ENCODE measurements at places on chromosomes 1 and 21.

- no peak for DNase-seq
Measured at GRCh38 chr21:15446223-15446622, 283.6 kb upstream of the USP25 start.

DNA sequence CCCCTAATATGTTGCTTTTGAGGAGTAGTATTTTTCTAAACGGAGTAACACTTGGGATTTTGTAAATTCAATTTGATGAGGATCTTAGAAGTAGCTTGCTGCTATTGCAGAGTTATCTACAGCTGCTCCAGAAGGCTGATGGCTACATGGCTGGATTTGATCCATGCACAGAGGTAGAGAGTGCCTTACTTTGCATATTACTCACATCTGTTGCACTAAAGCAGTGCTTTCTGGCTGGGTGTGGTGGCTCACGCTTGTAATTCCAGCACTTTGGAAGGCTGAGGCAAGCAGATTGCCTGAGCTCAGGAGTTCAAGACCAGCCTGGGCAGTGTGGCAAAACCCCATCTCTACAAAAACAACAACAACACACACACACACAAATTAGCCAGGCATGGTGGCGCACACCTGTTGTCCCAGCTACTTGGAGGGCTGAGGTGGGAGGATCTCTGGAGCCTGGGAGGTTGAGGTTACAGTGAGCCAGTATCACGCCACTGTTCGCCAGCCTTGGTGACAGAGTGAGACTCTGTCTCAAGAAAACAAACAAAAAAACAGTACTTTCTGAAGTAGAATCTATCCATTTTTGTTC, 24.6 kb downstream of the RALGPS2 start:
- no peak for DNase-seq

GRCh38 chr1:14846688-14847087, 248.2 kb downstream of the KAZN start:
- DNase-seq = no peak

DNA sequence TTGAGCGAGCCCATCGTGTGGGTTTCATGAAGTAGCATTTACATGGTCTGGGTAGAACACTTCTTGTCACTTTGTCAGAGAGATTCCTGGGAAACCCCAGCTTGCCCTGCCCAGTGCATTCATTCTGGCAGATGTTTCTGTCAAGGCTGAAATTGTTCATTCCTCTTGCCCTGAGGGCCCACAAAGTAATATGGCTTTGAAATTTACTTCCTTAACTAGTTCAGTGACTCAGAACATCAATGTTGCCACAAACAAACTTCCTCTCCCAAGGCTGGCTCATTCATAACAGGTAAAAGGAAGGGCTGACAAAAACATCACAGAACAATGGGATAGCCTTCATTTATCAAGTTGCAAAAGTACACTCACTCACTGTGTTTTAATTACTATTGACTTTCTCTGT, 5.0 kb upstream of the KIAA0040 start:
- no peak for DNase-seq

DNA sequence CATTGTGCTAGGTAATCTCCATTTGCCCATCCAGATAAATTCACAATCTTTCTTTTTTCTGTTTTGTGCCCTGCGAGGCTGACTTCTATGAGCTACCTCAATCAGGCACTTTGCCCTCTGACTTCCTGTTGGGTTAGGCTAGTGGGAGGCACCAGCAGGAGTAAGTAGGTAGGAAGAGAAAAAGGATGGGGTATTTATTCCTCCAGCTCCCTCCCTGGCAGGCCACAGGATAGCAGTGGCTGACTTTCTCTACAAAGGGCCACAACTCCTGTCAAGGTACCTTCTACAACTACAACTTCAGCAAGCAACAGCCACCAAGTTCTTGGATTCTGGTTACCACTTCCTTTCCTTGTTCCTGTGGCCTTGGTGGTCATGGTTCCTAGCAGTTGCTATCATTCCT, 18.8 kb upstream of the GORAB start:
- no peak for DNase-seq

DNA sequence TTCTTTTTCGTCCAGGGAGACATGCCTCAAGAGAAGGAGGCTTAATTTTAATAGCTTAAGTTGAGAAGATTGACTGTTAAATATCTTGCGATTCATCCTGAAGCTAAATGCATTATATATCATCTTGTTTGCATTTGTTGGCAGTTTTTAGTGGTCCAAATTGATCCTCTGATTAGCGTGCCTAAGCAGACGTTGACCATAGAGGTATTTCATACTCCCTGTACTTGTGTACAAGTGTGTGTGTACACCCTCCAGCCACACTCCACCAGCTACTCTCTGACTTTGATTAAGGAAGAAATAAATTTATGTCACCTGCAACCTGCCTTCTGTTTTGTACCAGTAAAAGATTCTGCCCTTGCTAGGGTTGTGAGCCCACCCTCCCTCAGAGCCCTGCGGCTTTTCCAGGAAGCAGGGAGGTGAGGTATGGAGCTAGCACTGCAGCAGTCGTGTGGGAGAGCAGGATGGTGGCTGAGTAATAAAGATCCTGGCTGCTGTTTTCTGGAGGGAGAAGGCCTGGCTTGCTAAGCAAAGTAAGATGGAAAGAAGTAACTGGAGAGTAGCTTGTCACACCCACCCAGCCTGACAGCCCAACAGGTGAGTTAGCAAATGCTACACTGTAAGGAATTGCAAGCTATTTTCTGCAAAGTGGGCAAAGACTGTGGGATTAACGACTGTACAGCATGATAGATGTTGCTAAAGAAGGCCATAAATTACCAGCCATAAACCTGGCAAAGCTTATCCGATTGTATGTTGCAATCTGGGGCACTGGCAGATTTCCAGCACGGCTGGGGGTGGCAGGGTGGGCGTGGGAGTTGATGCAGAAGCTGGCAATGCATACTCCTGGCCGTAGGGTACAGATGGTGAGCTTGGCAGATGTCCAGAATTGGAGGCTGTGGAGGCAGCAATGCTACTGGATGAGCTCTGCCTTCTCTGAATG, 170.2 kb downstream of the TNR start:
- DNase-seq = no peak

- no peak for DNase-seq
Measured at GRCh38 chr1:59410457-59410856, 113.6 kb downstream of the FGGY start.

DNA sequence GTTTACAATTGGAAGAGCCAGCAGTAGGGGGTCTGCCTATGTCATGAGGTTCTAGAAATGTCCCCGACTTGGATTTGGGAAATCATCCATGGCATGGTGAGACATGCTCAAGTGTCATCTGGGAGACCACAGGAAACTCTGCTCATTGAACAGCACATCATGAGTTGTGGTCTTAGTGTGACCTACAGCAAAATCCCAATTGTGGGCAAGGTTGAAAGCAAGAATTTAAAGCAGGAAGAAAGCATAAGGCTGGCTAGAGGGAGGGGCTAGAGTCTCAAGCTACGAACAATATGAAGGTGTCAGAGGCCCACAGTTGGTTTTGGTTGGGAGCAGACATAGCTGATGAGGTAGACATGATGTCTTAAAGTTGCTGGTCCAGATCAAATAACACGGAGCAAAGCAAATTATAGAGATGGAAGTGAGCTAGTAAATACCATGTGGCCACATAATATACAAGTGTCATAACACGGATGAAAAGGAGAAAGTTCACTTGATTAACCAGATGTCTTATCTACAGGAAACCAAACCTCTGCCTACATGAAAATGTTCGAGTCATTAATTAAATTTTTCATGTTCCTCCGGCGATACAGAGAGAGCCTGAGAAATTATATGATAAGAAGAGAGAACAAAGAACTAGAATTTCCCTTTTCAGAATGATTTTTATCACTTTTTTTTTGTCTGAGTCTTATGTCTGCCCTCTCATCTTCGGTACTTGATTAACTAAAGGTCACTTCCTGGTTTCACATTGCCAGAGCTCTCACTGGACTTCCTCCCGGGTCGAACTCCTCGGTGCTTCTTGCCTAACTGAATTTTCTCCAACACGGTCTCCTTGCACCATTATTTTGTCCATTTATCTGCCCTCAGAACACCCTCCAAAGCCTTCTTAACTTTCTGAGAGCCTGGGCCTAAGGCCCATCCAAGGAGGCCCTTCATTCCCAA, 67.5 kb upstream of the DUSP10 start:
- DNase-seq = no peak

GRCh38 chr1:205262731-205263171, 35.0 kb downstream of the TMCC2 start:
- no peak for DNase-seq

DNA sequence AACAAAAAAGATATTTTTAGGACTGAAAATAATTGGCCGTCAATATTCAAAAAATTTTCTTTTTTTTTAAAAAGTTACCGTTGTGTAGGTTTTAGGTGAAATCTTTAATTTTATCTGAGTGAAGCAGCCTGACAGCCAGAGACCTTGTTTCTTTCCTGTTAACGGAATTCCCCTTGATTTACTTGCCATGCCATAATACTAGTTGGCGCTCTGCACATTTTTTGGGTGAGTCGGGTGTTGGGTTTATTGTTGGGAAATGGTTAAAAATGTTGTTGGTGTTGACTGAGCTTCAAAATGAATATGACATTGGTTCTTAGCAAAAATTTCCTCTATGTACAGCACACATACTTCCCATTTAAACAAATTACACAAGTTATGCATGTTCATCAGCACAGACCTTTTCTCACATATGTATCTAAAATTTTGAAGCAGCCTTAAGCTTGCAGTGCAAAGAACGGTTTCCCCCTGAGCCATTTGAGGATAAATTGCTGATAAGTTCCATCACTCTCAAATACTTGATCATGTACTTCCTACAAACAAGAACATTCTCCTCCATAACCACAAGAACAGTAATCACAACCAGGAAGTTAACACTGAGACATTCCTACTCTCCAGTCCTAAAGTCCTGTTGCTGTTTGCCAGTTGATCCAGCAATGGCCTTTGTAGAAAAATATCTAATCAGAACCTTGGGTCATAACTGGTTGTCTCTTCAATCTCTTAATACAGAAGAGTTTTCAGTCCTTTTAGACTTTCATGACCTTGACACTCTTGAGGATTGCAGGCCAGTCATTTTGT, 34.2 kb downstream of the CAMTA1 start:
- no peak for DNase-seq

DNA sequence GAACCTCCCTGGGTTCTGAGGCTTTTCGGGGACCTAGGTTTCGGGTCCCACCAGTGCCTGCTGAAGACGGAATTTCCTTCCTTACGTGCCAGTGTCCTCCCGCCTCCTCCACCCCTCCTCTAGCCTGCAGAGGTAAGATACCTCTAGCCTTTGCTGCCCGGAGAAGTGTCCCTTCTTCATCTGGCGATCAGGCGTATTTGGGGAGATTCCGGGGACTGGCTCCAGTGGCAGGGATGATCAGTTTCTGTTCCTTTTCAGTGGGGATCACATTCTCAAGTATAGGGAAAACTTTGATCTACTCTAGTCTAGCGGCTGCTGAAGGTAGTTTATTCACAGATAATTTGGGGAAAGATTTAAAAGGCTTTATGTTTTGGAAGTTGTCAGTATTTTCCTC, 674 bp downstream of the CEP350 start:
- DNase-seq = no peak

- DNase-seq = no peak
Measured at GRCh38 chr21:33078907-33079582, 9.1 kb downstream of the OLIG1 start.

DNA sequence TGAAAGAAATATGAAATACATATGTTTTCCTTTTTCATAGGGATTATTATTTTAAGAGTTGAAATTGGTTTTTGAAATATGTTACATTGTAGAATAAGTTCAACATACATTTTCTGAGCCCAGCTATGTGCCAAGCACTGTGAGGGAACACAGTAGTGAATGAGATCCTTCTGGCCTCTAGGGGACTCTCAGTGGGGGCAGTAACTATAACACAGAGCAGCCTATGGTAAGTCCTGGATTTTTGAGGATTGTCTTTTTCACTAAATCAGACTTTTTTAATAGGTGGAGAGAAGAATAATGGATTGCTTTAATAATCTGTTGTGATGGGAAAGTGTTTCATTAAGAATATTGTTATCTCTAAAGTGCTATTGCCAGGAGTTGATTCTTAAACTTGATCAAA, 2.4 kb downstream of the DNAJC6 start:
- DNase-seq = no peak

DNA sequence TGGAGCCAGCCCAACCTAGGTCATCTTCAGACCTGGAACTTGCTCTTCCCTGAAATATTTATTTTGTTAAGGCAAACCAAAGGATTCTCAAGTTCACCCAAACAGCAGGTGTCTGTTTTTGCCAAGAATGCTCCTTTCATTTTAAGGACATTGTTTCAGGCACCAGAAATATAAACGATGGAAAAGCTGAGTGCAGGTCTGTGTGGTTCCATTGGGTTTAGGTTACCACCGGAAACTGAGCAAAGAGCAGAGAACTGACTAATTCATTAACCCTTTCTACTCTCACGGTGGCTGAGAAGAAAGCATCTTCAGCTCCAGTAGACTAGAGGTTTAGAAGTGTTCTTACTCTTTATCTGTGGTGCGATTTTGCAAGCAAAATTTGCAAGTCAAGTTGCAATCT, 38.0 kb upstream of the ZC3H11B start:
- no peak for DNase-seq

- no peak for DNase-seq
Measured at GRCh38 chr21:41294548-41295231, 21.9 kb upstream of the FAM3B start.

DNA sequence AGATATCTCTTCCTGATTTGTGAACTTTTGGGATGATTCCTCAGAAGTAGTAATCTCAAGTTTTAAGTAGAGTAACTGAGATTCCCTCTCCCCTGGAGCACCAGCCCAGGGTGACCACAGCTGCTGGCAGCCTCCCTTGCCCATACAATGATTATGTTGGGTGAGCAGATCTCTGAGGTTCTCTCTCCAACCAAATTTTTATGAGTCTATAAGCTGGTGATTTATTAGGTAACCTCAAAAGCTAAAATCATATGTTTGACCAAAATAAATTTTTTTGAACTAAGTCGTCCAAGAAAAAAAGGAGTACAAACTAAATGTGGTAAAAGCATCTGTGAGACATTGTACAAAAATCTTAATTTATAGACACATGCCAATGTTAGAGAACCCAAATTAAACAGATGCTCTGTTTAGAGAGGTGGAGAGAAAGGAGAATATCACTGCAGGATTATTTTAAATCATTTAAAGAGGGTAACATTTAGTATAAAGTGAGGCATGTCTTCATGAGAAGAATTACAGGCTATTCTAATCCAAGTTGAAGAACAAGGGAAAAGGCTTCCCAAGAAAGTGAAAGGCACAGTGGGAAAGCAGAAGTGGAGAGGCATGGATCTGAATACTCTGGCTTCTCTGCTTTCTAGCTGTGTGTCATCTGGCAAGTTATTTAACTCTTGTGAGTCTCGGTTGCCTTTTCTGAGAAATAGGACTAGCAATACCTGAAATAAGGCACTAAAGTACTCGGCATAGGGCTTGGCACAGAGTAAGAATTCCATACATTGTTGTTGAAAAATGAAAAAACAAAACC, 2.5 kb downstream of the AKNAD1 start:
- no peak for DNase-seq

DNA sequence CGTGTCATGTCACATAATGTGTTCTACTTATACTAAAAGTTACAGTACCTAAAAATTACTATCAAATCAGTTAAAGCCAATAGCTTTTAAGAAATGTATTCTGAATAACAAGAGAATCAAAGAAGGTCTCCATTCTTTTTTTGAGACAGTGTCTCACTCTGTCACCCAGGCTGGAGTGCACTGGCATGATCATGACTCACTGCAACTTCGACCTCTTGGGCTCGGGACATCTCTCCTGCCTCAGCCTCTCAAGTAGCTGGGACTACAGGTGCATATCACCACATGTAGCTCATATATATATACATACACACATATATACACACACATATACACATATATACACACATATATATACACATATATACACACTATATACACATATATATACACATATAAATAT, 20.1 kb downstream of the COP1 start:
- DNase-seq = no peak

- DNase-seq = no peak
Measured at GRCh38 chr1:188489336-188490112, 1660.8 kb downstream of the PLA2G4A start.
